ENCODE measurements at places on chromosomes 4 and X. TPM values are rescaled to one million over a fixed set of nuclear protein-coding genes. Genes with fewer than 3 reads are reported as not detected.

The HNRNPH2 gene
- total RNA-seq: 60.2 TPM

DNA sequence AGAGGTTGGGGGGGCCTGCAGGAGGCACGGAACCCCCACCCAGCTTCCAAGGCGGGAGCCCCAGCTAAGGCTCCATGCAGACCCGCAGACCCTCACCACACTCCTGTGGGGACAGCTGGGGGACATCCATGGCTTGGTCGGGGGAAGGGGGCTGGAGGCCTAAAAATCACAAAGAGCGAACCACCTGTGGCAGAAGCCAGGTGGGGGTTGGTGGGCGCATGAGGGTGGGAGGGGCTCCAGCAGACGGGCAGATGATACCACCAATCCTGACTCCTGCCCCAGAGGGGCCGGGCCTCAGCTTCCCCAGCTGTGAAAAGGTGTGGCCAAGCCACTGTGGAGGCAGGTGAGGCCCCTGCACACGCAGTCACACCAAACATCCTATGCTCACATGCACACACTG, 111.6 kb downstream of the FAM53A start:
- DNase-seq: peak; percentile 74

- DNase-seq: no peak
Observed at GRCh38 chr4:42339935-42340406, 57.3 kb upstream of the SHISA3 start.

The GPAT3 gene
- total RNA-seq: 1.8 TPM
